ENCODE measurements at places on chromosomes 6 and 20. TPM values are rescaled to one million over a fixed set of nuclear protein-coding genes. Genes with fewer than 3 reads are reported as not detected.
A peak's percentile ranks its signal among the peaks of the same experiment; 100 is the strongest.

Gene HS3ST5
- 0.25 TPM for total RNA-seq

Gene SRSF3
- total RNA-seq, result 636 TPM

Gene MYH7B
- total RNA-seq, result 0.55 TPM

Gene SLC17A4
- total RNA-seq, result not detected

Gene PNPLA1
- total RNA-seq, result not detected

Gene SNAP25
- 9.2 TPM for total RNA-seq

Gene PI16
- not detected for total RNA-seq

Gene RFX6
- not detected for total RNA-seq

Gene POU3F2
- 114 TPM for total RNA-seq

Gene EDEM2
- total RNA-seq, result 16.9 TPM

DNA sequence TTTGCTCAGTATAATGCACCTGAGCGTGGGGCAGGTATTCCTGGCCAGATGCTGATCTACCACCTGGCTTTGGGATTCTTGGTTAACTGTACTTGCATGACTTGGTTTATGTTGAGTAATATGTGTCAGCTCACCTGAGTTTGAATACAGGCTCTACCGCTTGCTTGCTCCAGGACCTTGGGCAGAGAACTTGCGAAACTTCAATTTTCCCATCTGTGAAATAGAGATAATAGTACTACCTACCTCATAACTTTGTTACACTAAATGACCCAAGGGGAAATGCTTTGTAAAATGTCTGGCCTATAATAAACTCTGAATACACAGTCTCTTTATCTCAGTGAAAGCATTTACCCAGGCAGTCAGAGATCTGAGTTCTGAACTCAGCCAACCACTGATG, 51.8 kb downstream of the SCAND1 start:
- H3K4me1 ChIP-seq, result no peaks in the 10 kb centered on the region
- H3K27me3 ChIP-seq, result no peaks in the 10 kb centered on the region
- H3K4me3 ChIP-seq, result no peak overlapping the region
- H3K27ac ChIP-seq, result no peak overlapping the region
- H3K36me3 ChIP-seq, result peaks cover 17% of the 10 kb centered on the region
- DNase-seq, result no peak

DNA sequence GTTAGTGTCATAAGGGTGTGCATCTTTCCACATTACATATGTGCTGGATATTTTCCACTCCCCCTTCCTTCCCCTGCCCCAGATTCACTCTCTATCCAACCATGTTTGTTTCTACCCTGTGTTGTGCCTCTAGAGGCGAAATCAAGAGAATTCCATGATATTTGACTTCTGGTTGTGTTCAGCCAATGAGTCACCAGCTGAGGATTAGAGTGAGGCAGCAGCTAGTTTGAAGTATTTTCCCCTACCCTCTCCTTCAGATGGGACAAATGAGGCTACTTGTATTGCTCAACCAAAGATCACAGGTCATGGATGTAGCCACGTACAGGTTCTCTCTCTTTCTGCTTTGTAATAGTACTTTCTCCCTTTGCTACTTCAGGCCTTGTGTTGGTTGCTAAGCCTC, 24.5 kb upstream of the OR2J2 start:
- H3K27ac ChIP-seq, result no peak overlapping the region
- no peak for DNase-seq
- H3K36me3 ChIP-seq, result peaks cover 2% of the 10 kb centered on the region
- H3K27me3 ChIP-seq, result peaks cover 11% of the 10 kb centered on the region

GRCh38 chr6:139588076-139588639, 213.7 kb upstream of the CITED2 start:
- no peaks in the 10 kb centered on the region for H3K36me3 ChIP-seq
- H3K27me3 ChIP-seq, result no peaks in the 10 kb centered on the region
- no peak for DNase-seq
- H3K4me1 ChIP-seq, result peaks cover 57% of the 10 kb centered on the region

- H3K27me3 ChIP-seq, result no peaks in the 10 kb centered on the region
- no peaks in the 10 kb centered on the region for H3K36me3 ChIP-seq
- H3K4me3 ChIP-seq, result no peak overlapping the region
Measured at GRCh38 chr6:87945181-87945580, 102.5 kb upstream of the SPACA1 start.

GRCh38 chr20:31894980-31895675, 24.7 kb downstream of the TTLL9 start:
- no peak overlapping the region for H3K27ac ChIP-seq
- no peaks in the 10 kb centered on the region for H3K4me1 ChIP-seq
- DNase-seq, result no peak
- H3K4me3 ChIP-seq, result no peak overlapping the region
- H3K27me3 ChIP-seq, result peaks cover 2% of the 10 kb centered on the region

GRCh38 chr6:148144917-148145521, 197.6 kb upstream of the SASH1 start:
- no peak overlapping the region for H3K4me3 ChIP-seq
- H3K4me1 ChIP-seq, result peaks cover 11% of the 10 kb centered on the region
- peak; percentile 87 for DNase-seq
- no peaks in the 10 kb centered on the region for H3K27me3 ChIP-seq
- no peak overlapping the region for H3K27ac ChIP-seq
- H3K36me3 ChIP-seq, result peaks cover 3% of the 10 kb centered on the region

- no peak overlapping the region for H3K4me3 ChIP-seq
- H3K36me3 ChIP-seq, result peaks cover 14% of the 10 kb centered on the region
- DNase-seq, result no peak
- peaks cover 14% of the 10 kb centered on the region for H3K4me1 ChIP-seq
Measured at GRCh38 chr6:5869676-5870075, 137.0 kb downstream of the NRN1 start.

DNA sequence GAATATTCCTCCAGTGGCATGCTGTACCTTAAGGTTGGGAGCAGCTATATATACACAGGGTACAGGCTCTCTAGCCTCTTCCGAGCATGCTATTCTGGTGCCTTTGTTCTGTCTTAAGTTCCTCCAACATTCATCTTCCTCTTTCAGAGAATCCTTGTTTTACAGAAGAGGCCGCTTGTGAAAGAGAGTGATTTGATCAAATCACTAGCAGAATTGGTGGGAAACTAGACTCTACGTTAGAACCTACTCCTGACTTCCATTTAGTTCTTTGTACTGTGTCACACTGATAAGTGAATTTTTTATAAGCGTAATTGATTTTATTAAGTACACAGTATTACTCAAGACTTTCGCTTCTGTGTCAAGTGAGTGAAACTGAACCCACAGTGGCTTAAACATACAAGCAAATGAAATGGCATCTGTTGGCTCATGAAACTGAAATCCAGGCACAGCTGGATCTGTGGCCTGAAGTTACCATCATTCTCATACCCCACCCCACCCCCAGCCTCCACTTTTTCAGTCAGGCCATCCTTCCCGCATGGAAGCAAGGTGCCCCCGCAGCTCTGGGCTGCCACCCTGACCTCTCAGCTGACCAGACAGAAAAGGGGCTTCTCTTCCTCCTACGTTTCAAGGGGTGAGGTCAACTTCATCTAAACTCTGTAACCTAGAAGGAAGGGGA, 102.3 kb downstream of the RPP40 start:
- peaks cover 40% of the 10 kb centered on the region for H3K36me3 ChIP-seq
- no peak for DNase-seq
- H3K27ac ChIP-seq, result peak overlapping the region; percentile 27
- H3K4me1 ChIP-seq, result peaks cover 19% of the 10 kb centered on the region
- no peaks in the 10 kb centered on the region for H3K27me3 ChIP-seq

GRCh38 chr6:155077331-155077730, 82.2 kb downstream of the TIAM2 start:
- no peaks in the 10 kb centered on the region for H3K27me3 ChIP-seq
- H3K4me1 ChIP-seq, result peaks cover 39% of the 10 kb centered on the region
- DNase-seq, result no peak
- H3K27ac ChIP-seq, result peak overlapping the region; percentile 62
- no peak overlapping the region for H3K4me3 ChIP-seq

DNA sequence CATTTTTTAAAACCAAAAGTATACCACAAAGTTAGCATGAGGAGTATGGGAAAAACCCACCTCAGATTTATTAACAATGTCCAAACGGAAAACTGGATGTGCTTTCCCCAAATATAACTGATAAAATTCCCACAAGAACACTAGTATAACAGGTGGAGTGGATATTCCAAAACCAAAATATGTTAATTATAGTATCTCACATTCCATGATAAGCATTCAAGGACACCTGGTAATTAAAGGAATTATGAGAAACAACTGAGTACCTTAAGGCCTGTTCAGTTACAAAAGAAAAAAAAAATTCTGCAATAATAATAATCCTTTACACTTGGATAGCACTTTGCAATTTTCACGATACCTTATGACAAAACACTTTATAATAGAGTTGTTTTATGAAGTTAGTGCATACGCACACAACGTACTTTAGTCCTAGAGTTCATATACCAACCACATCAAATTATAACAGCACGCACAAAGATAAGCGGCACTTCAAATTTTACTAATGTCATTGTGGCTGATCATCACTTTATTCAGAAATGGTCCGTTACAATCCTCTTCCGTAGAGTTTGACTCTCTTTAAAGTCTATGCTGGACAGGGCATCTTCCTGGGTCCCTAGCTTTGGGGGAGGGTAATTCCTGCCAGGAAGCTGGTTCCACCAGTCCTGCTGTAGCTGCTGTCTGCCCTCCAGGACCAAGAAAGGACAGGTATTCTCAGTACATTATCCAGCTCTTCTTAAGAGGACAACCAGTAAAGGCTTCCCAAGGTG, 1.7 kb downstream of the CDK19 start:
- peaks cover 12% of the 10 kb centered on the region for H3K36me3 ChIP-seq
- H3K4me3 ChIP-seq, result peak overlapping the region; percentile 100
- H3K4me1 ChIP-seq, result peaks cover 31% of the 10 kb centered on the region
- no peak for DNase-seq
- H3K27ac ChIP-seq, result peak overlapping the region; percentile 94

DNA sequence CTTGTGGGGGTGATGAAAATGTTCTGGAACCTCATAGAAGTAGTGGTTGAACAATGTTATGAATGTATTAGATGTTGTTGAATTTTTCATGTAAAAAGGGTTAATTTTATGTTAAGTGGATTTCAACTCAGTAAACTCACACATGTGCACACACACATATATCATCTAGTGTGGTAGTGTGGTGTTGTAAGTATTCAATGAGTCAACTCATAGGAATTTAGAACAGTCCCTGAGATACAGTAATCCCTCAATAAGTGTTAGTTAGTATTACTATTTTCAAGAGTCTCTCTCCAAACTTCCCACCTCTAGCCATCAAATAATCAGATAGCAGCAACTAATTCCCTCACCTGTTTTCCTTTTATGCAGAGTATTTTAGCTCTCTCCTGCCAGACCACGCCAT, 563.1 kb upstream of the JARID2 start:
- H3K4me3 ChIP-seq, result no peak overlapping the region
- no peak overlapping the region for H3K27ac ChIP-seq
- H3K4me1 ChIP-seq, result no peaks in the 10 kb centered on the region
- no peaks in the 10 kb centered on the region for H3K36me3 ChIP-seq
- no peaks in the 10 kb centered on the region for H3K27me3 ChIP-seq

- H3K27me3 ChIP-seq, result no peaks in the 10 kb centered on the region
- H3K27ac ChIP-seq, result no peak overlapping the region
- H3K36me3 ChIP-seq, result peaks cover 18% of the 10 kb centered on the region
- no peak overlapping the region for H3K4me3 ChIP-seq
Measured at GRCh38 chr20:25284131-25284601, 36.3 kb downstream of the PYGB start.

Data from neural crest cell (in vitro differentiated cells).